ENCODE measurements at places on chromosomes 4 and X.

DNA sequence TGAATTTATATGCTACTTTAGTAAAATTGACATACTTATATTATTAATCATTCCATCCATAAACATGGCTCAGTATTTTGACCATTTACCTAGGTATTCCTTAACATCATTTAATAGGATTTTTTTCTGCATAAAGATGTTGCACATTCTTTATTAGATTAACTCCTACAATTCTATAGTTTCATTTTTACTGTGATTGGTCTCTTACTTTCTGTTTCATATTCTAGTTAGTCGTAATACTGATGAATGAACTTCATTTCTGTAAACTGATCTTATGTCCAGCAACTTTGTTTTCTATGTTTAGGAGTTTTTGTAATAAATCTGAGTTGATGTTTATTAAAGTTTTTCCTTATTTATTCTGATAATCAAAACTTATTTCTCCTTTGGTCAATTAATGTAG lies 278.2 kb upstream of the CXXC4 start:
- no peak for DNase-seq

- DNase-seq = no peak
These were observed 41.6 kb upstream of the ACSL4 start for GRCh38 chrX:109774706-109775105.

DNA sequence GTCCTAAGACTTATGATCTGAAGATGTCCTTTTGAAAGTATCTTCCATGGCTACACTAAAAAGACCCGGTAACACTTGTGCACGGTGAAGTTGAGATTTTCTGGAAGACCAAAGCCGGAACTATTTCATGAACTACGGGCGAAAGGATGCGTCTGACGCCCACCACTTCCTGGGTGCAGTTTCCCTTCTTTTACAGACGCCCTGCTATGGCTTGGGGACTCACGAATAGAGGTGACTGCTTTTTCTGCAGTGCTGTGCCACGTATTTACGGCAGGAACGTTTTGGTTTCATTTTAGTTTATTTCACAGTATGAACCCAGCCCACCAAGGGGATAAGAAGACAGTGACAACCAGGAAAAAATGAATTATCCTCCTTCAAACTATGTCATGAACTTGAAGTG lies 180.4 kb downstream of the AFAP1 start:
- no peak for DNase-seq

GRCh38 chrX:55754861-55755294 lies 37.3 kb downstream of the RRAGB start:
- DNase-seq = no peak

GRCh38 chrX:54427837-54428424 lies 12.3 kb upstream of the TSR2 start:
- DNase-seq = no peak

- DNase-seq = no peak
These were observed 81.6 kb upstream of the INPP4B start for GRCh38 chr4:142927721-142928120.

All from NCI-H1436 (cell line).